ENCODE measurements at places on chromosomes 7 and 10.
A peak's percentile ranks its signal among the peaks of the same experiment; 100 is the strongest.

DNA sequence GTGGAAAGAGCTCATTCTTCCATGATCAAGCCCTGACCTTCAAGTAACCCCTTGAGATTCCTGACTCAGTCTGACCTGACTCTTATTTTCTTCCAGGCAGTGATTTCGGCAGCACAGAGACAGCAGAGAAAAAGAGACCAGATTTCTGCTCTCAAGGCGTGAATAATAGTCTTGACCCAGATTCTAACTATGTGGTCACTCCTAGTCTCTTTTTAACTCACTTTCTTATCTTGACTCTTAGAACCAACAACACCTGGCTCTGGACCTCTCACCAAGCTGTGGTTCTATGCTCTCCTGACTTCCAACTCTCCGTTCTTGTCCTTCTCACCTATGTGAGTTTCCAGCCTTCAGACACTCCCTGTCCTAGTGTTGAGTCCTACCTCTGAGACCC, 36.9 kb upstream of the KDM7A start:
- DNase-seq, result no peak

GRCh38 chr7:138477581-138477980, 17.5 kb downstream of the TRIM24 start:
- no peak for DNase-seq

DNA sequence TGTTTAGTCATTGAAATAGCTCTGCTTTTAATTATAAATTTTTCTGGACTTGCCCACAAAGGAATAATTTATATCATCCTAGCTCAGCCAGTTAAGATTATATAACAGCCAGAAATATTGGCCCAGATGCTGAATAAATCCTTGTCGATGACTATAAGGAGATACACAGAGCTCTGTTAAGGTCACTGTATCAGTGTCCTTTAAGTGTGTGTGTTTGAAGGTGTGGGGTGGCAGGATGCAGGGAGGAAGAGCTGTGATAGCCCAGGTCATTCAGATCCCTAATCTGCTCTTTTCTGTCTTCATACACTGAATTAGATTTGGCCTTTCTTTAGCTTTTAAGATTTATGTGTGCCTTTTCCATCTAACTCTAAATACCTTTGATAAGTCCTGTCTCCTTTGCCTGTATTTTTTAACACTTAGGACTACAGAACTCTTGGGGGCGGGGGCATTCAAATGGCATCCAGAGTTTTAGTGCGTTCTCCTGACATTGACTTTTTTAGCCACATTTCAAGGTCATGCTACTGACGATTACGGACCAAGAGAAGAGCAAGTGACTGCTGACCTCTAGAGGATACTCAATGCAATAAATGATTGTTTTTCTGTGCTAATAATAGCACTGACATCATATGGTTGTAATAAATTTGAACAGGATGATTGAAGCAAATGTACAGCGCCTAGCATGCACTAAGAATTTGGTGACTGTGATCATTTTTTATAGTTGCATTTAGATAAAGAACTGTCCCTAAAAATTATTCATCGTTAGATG, 172.3 kb downstream of the CACNB2 start:
- no peak for DNase-seq

DNA sequence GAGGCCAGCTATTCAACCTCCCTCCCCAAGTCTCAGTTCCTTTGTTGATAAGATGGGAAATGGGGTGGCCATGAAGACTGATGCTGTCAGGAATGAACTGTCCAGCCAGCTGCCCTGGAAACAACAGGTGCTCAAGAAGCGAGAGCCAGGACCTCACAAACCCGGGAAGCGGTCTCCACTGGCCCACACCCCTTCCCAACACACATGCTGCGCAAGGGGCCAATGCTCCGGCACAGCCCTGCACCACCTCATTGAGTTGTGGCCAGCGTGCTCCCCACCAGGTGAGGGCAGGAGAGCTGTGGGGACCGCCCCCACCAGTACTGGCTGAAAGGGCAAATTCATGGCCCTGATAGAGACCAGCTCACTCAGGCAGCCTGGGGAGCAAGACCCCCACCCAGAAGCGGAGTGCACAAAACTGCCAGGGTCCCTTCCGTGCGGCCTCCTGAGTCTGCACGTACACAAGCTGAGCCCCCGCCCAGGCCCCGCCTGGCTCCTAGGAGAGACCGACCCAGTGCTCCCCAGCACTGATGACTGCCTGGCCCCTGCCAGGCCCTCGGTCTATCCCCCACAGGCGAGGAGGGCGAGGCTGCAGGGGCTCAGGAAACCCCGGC, 216.6 kb downstream of the MAD1L1 start:
- no peak for DNase-seq

DNA sequence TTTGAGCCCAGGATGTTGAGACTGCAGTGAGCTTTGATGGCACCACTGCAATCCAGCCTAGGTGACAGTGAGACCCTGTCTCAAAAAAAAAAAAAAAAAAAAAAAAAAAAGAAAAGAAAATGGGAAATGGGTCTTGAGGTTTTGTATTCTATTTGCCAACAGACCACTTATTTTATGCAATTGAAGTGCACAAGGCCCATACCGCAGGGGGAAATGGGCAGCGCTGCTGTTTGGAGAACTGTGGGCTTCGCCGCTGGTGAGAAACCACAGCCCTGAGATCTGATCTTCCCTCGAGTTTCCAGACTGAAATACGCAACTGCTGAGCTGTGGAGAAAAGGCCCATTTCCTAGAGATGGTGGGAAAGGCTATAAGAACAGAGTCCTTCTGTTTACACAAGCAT, 512.0 kb downstream of the TCERG1L start:
- no peak for DNase-seq

GRCh38 chr7:91240376-91240941, 23.8 kb upstream of the FZD1 start:
- DNase-seq, result no peak

- DNase-seq, result no peak
Observed at GRCh38 chr7:141355032-141355431, 196.2 kb upstream of the AGK start.

- no peak for DNase-seq
Observed at GRCh38 chr7:103396471-103396870, 49.0 kb downstream of the PSMC2 start.

- DNase-seq, result no peak
Observed at GRCh38 chr7:32937344-32938174, 19.7 kb upstream of the FKBP9 start.

- no peak for DNase-seq
Observed at GRCh38 chr10:116598329-116598728, 7.6 kb downstream of the PNLIPRP1 start.

DNA sequence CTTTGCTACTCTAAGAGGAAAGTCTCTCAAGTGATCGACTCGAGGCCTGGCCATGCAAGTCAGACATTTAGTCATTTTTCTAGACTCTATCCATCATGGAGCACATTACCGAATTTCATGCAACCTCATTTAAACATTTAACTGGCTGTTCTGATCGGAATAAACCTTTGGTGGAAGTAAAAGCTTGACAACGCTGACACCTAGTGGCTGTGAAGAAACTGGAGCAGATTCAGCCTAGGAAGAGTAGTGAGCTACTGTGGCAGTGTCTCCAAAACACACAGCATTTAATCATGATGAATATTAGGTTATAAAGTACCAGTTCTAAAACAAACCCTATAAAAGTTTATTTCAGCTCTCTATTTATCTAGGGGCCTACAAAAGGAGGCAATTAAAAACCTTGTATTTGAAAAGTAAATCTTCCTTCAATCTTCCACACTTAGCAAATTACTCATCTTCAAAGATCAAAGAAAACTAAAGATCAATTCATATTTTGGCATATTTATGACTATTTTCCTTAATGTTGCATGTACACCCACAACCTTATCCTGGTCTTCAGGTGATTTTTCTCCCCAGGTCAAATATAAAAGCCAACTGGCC, 175.0 kb downstream of the CTNNA3 start:
- no peak for DNase-seq

DNA sequence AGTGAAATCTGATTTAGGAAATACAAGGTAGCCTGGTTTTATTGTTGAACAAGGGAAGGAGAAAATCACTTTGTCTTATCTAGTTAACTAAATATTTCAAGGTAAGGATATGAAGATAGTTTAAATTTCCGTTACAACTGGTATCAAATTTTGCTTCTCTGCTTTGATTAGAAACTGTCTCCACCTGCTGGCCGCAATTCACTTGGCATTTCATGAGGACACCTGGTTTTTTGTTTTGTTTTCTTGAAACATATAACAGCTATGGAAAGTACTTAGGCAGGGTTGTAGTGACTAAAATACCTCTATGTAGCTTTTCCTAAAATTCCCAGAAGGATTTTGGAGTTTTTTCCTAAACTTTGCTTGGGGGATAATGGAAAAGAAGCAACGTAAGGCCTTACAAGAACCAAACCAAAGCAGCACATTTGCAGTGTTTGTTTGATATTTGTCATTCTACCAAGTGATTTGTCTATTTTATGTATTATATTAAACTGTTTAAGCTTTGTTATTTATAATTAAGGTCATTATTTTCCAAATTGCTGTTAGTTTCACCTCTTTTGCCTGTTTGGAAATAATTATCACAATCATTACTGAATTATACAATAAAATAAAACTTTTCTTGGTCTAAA, 73.6 kb downstream of the AHCYL2 start:
- DNase-seq, result peak; percentile 20

All from stimulated activated CD8-positive, alpha-beta memory T cell treated with anti-CD3 and anti-CD28 coated beads, Interleukin-4, amount 100 ng/mL, for 4 hours (primary cell).